ENCODE measurements at places on chromosomes 2 and 18.

DNA sequence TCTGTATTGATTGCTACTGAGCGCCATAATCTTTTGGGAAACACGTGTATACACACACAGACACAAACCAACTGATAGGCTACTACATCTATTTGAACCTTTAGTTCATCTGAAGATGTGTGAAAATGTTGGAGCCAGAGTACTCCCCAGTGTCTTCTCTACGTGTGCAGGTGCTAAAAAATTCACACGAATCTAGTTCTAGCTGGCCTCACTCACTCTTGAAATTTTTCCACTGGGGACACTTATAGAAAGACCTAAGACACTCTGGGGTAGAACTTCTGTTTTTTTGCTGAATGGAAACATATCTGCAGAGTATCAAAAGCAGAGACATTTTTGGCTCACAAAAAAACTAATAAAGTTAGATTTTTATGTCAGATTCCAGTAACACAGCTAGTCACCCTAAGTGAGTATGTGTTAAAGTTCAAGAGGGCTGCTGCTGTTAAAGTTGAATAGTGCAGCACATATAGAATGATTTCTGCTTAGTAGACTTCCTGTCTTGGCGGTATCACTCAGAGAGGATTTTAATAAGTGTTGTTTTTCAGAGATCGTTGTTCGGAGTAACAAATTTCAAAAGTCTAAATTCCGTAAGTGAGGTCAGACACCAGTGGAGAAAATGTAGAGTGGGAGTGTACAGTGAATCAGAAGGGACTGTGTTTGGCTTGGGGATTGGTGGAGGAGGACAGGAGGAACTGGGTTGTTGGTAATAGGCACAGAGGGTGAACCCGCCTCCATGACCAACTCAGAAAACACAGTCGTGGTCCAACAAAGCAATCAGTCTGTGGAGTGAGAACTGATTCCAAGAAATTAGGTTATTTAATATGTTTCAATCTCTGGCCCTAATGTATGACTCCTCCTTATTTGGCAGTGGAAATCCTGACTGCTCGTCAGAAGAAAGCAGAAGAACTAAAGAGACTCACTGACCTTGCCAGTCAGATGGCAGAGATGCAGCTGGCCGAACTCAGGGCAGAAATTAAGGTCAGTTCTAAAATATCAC, 43.1 kb downstream of the KCTD18 start:
- no peak for DNase-seq

GRCh38 chr2:17302281-17302680, 216.0 kb downstream of the RAD51AP2 start:
- no peak for DNase-seq

GRCh38 chr2:80288576-80288975, 16.0 kb downstream of the LRRTM1 start:
- DNase-seq = peak; percentile 66

DNA sequence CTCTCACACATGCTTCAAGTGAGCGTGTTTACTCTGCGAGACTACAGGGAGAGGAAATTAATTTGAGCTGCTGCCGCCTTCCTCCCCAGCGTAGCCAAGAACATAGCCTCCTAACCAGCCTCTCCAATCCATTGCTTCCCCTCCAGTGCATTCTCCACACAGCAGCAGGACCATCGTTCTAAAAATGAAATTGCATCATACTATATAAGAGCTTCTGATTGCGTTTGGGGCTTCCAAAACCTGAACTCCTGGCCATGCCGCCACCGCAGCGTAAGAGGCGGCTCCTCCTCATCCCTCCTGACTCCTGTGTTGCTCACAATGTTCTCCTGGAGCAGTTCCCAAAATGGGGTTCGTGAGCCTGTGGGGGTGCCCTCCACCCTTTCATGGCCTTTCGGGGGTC, 142.1 kb downstream of the MYT1L start:
- peak; percentile 36 for DNase-seq

GRCh38 chr2:241965931-241966412, 96.4 kb downstream of the RTP5 start:
- DNase-seq = no peak

GRCh38 chr2:204039298-204039838, 102.8 kb downstream of the ICOS start:
- no peak for DNase-seq

All from caudate nucleus (tissue), 63 donors.